ENCODE measurements at places on chromosomes 16 and 17.

- no peak for DNase-seq
Observed at GRCh38 chr17:48998587-48999440, 1.6 kb downstream of the IGF2BP1 start.

DNA sequence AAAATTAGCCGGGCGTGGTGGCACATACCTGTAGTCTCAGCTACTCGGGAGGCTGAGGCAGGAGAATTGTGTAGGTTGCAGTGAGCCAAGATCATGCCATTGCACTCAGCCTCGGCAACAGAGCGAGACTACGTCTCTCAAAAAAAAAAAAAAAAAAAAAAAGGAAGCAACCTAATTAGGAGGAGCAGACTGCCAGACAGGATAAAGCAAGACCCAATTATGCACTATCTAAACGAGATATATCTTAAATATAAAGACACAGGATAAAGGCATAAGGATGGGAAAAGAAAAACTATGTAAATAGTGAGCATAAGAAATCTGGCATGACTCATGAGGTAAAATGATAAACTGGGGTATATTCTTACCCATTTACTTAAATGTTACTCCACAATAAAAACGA is 4.9 kb downstream of the TXNDC11 start:
- no peak for DNase-seq

DNA sequence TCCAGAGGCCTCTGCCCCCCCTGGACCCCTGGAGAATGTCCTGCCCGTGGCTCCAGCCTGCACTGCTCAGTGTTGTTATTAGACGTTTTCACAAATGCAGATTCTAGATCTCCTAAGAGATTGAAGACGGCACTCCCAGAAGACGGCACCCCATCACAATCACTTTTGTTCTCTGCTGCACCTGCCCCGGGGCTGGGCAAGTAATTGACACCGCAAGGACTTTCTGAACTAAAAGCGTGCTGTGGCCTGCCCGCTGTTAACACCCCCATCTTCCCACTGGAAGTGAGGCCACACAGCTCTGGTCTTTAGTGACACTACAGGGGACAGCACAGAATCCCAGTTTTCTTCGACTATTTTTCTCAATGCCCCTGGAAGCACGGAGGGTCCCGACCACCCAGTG is 256.9 kb downstream of the ENGASE start:
- DNase-seq: no peak

- no peak for DNase-seq
Observed at GRCh38 chr17:40659911-40660310, 5.1 kb downstream of the KRT222 start.

DNA sequence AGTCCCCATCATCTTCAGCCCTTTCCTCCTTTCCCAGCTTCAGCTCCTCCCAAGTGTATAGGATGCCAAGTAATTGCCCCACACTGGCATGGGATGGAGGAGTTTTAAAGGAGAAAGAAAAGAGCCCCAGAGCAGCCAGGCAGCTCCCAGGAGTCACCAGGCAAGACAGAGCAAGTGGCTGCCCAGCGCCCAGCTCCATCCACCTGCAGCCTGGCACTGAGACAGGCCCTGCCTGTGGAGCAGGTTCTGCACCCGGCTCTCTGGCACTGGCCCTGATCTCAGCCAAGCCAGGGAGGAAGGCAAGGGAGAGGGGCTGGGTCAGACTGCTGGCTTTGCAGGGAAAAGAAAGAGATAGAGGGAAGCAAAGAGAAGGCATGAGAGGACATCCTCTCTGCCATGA is 21.7 kb downstream of the FOXN1 start:
- no peak for DNase-seq

- DNase-seq: no peak
Observed at GRCh38 chr17:76690596-76691280, 20.0 kb downstream of the MXRA7 start.

DNA sequence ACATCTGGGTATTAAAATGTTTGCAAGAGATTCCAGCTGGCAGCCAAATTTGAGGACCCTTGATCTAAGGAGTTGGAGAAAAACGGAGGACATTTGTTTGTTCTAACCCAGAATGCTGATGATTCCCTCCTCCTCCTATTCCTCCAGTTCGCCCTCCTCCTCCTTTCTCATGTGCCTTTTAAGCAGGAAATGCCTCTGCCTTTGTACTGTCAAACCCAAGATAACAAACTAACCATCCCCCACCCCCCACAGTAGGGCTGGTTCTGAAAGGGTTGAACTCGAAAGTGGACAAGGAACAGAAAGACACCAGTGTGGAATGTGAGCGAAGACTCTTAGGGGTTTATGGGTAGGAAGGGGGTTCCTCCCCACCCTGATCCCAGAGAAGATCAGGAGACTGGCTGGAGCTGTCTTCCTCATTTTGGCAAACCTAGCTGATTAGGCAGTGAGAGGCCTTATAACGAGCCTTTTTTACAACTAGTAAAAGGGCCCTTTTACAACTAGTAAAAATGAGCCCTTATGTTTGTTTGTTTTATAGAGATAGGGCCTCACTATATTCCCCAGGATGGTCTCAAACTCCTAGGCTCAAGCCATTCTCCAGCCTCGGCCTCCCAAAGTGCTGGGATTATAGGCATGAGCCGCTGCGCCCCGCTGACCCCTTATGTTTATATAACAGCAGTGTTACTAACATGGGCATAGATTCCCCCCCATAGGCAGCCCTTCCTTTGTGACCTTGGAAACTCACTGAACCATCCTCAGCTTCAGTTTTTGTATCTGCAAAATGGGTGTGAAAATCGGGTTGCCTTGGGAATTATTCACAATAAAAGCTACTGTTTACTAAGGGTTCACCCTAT is 975 bp downstream of the CHD9 start:
- DNase-seq: peak; percentile 48

DNA sequence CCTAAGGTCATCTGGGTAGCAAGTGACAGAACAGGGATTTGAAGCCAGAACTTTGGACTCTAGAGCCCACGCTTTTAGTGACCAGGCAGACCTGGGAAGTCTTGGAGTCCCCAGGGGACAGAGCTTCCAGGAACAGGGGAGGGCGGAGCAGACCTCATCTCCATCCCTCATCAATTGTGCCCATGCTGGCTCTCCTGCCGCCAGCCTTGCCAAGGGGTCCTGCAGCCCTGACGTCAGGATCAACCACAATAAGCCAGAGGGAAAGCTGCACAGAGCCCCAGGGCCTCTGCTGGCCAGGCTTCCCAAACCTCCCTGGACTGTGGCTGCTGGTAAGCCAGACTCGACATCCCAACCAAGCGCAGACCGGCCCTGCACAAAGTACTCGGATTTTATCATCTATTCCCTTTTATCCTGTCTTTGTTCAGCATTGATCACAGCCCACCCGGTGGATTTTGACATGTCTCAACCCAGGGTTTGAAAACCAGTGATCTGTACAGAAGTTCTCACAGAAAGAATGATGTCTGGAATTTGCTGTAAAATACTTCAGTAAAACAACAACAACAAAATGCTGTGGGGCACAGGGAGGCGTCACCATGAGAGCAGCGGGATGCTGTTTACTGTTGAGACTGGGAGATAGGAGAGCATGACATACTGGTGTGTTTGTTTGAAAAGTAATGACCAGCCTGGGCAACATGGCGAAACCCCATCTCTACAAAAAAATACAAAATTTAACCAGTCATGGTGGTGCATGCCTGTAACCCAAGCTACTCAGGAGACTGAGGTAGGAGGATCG is 11.8 kb downstream of the C16orf74 start:
- no peak for DNase-seq

DNA sequence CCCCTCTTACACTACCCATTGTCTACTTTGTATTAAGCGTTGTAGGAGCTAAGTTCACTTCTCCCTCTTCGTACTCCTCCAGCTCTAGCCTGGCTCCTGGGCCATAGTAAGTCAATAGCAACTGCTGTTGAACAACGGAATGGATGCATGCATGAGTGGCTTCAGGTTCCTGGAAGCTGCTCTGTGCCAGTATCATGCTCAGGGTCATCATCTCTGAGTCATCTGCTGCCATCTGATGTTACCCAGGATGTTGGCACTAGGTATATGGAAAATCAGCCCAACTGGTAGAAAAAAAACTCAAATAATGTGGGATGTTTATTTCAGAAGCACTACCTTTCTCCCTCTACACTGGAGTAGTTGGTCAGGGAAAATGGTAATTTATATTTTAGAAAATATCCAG is 536.8 kb downstream of the NPIPA7 start:
- no peak for DNase-seq

GRCh38 chr16:75288596-75289120 is 37.2 kb upstream of the BCAR1 start:
- no peak for DNase-seq

DNA sequence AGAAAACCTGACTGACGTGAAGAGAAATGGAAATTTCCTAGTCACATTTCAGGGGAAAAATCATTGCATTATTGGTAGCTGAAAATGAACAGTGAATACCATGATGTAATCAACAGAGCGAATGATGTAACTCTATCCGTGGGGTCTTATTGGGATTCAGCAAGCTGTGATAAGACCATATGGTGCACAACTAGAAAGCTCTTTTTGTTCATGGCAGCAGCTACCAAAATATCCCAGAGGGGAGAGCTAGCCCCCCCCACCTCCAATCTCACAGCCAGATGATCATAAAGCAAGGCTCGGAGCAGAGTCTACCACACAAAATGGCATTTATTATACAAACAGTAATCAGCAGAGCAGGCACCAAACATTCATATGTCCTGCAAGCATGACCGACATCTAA is 22.2 kb upstream of the DNAH17 start:
- no peak for DNase-seq

DNA sequence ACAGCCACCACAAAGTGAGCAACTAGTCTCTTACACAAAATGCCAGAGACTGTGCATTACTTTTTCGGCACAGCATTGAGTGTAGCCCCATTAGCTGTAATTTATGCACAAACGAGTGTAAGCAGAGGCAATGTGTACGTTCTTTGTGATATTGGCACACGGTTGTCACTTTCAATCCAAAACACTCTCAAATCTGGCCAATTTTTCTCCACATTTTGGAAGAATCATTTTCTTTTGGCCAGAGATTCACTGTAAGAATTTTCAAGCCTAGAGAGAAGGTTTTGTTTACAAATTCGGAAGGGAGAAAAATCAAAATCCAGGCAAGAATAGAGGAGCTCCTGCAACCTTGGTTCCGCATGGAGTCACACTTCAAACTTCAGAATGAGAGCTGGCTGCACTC is 15.4 kb upstream of the KIF2B start:
- DNase-seq: no peak

GRCh38 chr17:151886-152859 is 14.8 kb downstream of the SCGB1C2 start:
- no peak for DNase-seq

GRCh38 chr17:4175921-4176807 is 33.2 kb downstream of the CYB5D2 start:
- DNase-seq: peak; percentile 66

GRCh38 chr17:40623419-40624210 is 24.0 kb downstream of the SMARCE1 start:
- no peak for DNase-seq

GRCh38 chr16:12341423-12341822 is 364.9 kb downstream of the SNX29 start:
- DNase-seq: no peak

DNA sequence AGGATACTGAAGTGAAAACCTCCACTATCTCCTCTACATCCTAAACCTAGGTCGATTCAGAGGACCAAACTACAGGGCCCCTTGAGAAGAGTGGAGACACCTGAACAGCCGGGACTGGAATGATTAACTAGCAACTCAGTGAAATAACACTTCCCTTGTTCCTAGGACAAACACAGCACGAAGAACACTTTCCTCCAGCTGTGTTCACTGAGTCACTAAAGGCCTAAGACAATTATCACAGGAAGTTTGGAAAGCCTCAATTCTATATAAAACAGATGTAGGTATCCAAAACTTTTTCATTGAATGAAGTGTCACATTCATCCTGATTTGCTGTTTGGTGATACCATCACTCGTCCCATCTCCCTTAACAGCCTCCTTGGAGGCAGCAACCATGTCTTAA is 15.5 kb upstream of the CUEDC1 start:
- DNase-seq: no peak

- no peak for DNase-seq
Observed at GRCh38 chr16:65271996-65272395, 150.1 kb upstream of the CDH11 start.

DNA sequence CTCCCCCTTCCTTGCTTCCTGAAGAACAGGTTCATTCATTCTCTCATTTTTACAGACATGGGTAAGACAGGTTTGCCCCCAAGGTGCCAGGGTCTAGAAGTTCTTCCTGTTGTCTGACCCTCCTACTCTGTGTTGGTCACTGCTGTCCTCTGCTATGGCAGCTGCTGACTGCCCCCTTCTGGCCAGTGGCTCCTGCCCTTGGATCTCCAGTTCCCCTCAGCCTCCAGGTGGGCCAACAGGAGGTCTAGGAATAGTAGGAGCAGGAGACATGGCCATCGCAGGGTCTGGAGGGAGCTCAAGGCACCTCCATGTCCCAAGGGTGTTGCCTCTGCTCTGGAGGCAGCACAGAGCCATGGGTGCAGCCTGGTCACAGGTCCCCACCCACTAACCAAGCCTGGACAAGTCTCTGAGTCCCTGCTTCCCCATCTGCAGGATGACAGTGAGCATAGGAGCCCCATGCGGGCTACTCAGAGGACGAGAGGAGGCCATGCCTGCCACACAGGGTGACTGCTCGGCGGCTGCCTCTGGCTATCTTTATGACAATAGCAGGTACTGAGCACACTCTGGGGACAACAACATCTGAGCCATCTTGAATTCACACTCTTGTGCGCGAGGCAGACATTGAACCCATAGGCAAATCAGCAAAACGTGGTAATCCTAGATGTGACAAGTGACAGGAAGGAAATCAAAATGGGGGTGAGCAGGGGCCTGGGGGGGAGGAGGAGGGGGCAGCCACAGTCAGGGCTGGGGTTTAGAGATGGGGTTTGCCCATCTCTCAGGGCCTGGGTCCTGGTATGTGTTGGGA is 27.0 kb upstream of the NXPH3 start:
- DNase-seq: no peak

DNA sequence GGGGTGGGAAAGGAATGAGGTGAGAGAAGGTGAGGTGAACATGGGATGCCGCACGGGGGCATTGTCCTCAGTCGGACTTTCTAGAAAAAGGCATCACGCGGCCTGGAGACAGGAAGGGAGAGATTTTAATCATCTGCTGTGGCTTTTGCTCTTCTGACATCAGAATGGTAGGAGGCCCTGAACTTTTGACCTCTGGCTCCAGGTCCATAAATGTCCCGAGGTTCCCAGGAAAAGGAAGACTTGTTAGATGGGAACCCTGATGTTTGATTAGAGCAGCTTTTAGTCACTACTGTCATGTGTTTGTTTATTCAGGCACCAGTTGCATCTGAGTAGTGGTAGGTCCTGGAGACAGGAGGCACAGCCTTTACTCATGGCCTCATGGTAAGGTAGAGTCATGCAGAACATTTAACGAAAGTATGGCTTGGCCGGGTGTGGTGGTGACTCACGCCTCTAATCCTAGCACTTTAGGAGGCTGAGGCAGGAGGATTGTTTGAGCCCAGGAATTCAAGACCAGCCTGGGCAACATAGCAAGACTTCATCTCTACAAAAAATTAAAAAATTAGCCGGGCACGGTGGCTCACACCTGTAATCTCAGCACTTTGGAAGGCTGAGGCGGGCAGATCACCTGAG is 203.1 kb downstream of the MSI2 start:
- no peak for DNase-seq

Data from Kasumi-1 (cell line).